Stimulated activated CD4-positive, alpha-beta T cell treated with anti-CD3 and anti-CD28 coated beads, Interleukin-2, amount 100 ng/mL, for 24 hours (primary cell): ENCODE measurements at places on chromosomes 11 and 22.

DNA sequence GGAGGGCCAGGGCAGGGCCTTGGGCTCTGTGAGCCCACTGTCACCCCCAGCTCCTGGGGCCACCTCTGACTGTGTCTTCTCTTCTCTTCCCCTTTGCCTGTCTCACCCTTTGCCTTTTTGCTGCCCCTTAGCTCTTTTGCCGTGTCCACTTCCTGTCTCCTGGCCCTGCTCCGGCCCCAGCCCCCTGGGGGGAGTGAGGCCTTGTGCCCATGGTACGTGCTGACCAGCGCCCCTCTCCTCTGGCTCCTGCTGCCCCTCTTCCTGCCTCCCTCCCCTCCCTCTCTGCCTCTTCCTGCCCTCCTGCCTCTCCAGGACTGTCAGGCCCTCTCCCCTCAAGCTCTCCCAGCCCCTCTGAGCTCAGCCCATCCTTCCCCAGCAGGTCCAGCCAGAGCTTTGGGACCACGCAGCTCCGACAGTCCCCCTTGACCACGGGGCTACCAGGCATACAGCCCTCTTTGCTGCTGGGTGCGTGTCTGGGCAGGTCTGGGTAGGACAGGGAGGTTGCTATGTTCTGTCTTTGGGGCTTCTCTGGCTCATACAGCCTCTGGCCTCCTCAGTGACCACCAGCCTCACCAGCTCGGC is 11.7 kb downstream of the TMEM258 start:
- no peak for DNase-seq

DNA sequence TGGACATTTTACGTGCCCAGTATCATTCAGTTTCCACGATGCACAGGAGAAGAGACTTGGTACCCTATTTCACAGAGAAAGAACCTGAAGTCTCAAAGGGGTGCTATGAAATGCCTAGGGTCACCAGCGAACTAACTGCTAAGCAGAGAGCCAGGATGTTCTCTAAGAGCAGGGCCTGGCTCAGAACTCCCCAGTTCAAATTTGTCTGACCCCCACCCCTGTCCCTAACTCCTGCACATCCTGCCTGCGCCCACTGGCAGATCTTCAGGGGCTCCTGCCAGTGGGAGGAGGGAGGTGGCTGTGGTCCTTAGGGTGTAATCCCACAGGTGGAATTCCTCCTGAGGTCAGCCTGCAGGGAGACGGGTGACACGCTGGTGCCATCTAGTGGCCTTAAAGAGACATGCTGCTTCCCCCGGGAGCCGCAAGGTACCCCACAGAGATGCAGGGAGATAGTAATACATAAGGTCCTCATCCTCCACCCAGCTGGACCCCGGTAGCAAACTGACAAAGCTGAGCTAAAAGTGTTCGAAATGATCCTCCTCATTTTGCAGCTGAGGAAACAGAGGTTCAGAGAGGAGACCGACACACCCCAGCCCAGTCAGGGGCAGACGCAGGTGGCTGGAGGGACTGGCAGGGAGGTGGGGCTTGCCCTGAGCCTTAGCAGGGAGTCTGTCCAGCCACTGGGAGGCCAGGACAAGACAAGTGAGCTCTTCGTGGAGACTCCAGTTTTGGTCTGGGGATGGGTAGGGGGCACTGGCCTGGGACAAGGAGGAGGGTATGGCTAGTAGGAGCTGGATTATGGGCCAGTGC is 34.1 kb downstream of the MB start:
- DNase-seq: peak; percentile 56

DNA sequence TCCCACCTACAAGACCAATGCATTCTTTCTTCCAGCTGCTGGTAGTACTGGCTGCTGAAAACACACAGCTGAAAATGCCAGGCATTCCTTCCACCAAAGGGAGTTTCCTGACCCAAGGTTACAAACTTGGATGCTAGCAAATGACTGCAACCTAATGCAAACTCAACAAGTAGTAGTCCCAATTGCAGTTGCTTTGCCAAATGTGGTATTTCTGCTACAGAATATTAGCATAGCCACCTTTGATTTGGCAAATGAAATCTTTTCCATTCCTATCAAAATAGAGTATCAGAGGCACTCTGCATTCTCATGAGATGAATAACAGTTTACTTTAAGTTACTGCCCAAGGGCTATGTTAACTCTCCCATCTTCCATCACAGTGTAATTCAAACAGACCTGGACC is 172.0 kb upstream of the ARHGAP42 start:
- DNase-seq: no peak

DNA sequence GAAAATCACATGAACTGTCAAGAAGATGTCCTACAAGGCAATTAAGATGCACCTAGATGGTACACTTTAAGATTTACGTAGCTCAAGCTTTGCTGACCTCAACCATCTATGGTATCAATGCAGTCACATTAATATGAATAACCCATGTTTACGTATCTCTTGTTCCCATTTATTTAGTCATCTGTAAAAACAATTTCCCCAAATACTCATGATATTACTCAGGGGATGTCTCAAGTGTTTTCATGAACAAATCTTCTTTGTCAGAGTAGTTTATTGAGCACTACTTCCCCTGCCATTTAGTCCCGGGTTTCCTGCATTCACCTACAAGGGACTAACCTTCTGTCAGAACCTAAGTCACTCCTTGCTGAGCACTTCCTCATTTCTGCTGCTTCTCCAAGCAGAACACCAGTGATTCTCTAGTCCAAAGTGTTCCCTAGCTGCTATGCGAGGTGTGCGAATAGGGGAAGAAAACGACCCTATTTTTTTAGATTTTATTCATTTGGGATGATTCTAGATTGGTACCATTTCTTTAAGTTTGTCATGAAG is 554.3 kb upstream of the LRRC4C start:
- DNase-seq: no peak

DNA sequence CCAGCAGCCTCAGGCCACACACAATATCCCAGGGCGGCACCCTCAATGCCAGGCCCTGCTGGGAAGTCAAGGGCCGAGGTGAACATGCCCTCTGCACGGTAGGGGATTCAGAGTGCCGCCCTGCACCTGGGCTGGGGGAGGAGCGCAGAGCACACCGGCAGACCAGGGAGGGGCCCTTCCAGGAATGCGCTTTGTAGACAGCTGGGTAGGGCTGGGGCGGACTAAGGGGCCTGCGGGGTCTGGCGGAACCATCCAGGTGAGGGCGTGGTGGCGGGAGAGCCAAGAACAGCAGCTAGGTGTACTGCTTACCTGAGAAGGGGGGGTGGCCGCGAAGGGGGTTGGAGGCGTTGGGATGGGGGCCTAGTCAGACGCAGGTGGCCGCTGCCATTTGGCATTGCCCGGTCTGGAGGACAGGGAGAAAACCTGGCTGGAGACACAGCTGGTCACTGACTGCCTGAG is 26.0 kb downstream of the DUSP8 start:
- DNase-seq: no peak

DNA sequence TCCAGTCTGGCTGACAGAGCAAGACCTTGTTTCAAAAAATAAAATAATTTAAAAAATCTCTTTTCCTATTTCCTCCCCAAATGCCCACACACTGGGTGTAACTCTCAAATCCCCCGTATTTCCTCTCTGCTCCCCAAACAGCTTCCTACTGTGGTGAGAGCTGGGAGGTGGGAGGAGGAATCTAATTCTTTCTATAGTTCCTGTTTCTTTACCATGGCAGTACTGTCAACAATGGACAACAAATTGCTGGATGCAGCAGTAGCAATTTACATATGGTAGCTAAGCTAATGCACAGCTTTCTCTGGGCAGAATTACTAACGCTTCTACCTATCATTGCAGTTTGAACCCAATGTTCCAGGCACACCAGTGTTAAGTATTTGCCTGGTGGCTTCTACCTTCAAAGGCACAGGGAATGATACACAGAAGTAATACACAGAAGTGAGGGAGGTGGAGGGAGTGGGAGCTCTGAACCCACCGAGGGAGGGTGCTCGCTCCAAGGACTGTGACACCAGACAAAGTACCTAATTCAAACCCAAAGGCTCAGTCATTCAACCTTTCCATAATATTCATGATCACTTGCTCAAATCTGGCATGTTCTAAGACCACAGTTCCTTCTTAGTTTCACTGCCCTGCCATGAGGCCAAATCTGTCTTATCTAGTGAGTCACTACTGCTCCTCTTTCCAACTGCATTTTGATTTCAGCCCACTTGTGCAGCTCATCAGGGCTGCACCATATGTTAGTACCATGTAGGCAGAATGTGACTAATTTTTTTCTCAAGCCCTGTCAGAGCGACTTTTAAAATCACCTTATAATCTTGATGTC is 37.9 kb downstream of the CELF1 start:
- DNase-seq: peak; percentile 44

DNA sequence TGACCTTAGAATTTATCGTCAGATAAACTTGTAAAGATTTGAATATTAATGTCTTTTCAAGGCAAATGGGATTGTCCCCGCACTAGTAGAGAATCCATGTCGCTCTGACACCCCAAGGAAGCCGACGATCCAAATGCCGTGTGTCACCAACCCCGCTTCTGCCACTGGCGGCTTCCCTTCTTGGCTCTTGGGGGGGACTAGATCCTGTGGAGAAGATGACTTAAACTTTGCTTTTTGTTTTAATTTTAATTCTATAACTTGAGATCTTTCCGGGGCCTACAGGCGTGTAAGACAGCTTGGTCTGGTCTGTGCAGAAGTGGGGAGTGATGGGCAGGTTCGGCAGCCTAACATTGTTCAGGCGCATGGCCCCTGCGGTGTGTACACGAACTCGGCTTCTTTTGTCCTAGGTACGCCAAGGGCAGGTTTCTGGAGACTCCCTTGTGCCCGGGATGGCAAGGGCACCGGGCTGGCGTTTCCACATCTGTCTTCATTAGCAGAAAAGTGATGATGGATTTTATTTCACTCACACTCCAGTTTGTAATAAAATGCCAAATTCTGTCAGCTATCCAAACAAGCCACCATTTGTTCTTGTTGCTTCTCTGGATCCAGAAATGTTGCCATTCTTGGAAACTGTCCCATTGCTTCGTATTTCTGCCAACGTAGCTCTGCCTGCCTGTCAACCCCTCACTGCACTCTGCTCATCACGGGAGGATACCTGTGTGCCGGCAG is 6.7 kb downstream of the YDJC start:
- no peak for DNase-seq
